Muscle of leg (tissue), 16 donors: ENCODE measurements at places on chromosomes 1 and 21. TPM values are rescaled to one million over a fixed set of nuclear protein-coding genes. Genes with fewer than 3 reads are reported as not detected.

Gene PPIE
- total RNA-seq: 35.3 TPM

Gene GJA9
- not detected for total RNA-seq

Gene PTTG1IP
- 127 TPM for total RNA-seq

Gene ATG4C
- 8.3 TPM for total RNA-seq

Gene TTLL7
- total RNA-seq: 35.0 TPM

Gene TRIM63
- total RNA-seq: 44.8 TPM

Gene NTMT2
- total RNA-seq: 1.8 TPM

Gene IL20
- total RNA-seq: not detected

Gene ILDR2
- total RNA-seq: 2.5 TPM

Gene BSND
- not detected for total RNA-seq

Gene TFF1
- total RNA-seq: not detected

Gene PCSK9
- total RNA-seq: 3.1 TPM

DNA sequence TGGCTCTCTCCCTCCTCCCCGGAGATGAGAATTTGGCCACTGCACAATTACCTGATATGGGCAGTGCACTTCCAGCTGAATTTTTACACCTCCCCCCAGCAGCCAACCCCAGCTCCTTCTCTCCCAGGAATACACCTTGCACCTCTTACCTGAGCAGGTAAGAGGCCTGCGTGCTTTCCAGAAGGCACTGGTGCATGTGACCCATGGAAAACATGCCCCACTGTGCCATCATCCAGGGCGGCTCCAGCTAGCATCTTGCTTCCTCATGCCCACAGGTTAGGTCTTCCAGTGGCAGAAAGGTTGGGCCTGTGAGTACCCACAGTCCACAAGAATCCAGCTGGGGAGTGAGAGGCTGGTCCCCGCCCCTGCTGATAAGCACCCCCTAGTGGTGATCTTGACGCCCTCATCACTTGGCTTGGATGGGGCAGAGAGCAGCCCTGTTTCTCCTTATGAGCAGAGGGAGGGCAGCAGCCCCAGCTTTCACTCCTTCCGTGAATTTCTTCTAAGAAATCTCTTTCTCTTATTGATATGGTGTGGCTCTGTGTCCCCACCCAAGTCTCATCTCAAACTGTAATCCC is 57.8 kb downstream of the EDARADD start:
- DNase-seq: no peak

DNA sequence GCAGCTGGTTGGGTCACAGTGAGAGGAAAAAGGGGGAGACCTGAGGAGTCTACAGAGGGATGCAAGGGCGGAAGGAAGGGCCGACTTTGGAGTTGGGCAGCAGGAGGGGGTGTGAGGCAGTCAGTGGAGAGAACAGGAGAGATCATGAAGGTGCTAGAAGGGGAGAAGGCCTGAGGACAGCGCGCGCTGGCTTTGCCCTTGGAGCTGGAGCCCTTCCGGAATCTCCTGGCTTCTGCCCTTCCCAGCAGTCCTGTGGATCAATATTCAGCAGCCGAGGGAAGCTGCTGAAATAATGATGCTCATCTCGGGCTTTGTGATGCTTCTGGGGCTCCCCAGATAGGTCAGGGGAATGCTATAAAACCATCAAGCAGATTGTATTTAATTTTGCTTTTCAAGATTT is 26.7 kb downstream of the SLC37A1 start:
- DNase-seq: no peak

GRCh38 chr1:234143681-234144080 is 229.6 kb upstream of the COA6 start:
- DNase-seq: no peak

GRCh38 chr1:2340086-2340917 is 51.1 kb downstream of the MORN1 start:
- no peak for DNase-seq

DNA sequence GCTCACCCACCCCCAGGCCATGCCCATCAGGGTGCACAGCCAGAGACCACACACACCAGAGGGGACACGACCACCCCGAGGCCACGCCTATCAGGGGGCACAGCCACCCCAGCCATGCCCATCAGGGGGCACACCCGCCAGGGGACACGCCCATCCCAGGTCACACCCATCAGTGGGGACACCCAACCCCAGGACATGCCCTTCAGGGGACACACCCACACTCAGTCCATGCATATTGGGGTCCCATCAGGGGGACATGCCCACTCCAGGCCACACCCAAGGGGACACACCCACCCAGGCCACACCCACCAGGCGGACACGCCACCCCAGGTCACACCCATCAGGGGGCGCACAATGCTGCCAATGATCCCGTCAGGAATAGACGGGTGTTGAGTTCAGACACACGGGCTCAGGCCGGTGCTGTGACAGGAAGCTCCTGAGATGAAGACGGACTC is 20.7 kb downstream of the MCM3AP start:
- no peak for DNase-seq

DNA sequence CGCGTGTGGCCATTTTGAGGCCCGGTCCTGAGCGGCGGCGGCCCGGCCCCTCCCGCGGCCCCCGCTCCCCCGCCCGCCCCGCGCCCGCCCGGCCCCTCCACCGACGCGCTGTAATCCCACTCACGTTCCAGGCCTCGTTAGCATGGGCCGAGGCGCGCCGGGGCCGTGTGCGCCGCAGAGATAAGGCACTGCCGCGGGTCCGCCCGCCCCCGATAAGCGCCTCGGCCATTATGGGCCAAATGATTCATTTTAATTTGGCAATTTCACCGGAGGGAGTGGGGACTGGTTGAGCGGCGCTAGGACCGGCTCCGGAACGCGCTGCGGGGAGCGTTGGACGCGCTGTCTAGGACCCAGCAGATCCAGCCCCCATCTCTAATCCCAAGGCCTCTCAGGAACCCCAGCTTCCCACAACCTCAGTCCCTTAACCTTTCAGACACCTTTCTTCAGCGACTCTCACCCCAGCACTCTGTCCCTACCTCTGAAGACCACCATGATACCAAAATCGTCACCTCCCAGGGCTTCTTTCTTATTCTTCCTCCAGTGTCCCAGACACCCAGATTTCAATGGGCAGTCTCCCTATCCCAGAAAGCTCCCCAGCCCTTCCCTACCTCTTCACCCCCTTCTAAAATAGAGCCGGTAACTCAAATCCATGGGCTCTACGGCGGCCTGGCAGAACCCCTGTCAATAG is at the start of gene TAL1:
Gene TAL1, minus strand, starts transcription at position 39 of the 688 bp plus-strand sequence. CDS start 6,337 bp downstream, outside the sequence.
- peak; percentile 33 for DNase-seq

GRCh38 chr1:214464445-214465287 is 86.7 kb downstream of the PTPN14 start:
- peak; percentile 22 for DNase-seq

DNA sequence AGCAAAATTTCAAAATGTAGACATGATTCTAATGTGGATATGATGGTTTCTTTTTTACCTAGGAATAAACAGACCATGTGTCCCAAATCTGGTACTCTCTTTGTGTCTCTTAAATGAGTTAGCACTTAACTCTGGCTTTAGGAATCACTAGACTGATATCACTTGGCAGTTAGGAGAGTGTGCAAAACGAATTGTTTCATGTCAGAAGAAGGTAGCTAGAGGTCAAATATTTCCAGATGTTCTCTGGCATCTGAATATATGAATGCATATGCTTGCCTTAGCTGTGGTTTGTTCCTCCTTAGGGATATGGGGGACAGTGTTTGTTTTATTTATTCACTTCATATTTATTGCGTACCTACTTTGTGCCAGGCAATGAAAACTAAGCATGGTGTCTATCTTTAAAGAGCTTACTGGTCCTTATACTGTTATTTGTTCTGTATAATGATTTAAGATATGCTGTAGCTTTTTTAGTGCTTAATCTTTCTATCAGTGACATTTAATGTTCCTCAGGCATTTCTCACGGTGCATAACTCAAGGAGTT is 65.2 kb downstream of the LRRC8C start:
- peak; percentile 38 for DNase-seq

DNA sequence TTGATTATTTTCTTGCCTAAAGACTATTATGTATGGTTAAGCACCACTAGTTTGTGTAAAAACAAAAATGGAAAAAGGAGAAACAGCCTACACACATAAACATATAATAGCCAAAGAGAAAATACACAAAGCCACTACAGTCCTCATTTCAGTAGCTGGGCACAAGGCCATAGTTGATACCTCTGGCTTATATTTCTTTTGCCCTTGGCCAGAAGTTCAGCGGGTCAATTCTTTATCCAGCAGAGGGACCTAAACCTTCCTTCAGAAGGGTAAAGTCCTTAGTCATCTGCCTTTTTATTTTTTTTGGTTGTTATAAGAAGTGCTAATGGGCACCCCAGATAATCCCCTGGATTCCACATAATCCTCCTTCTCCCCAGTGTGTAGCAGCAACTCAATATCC is 134.1 kb downstream of the PIGK start:
- DNase-seq: no peak

DNA sequence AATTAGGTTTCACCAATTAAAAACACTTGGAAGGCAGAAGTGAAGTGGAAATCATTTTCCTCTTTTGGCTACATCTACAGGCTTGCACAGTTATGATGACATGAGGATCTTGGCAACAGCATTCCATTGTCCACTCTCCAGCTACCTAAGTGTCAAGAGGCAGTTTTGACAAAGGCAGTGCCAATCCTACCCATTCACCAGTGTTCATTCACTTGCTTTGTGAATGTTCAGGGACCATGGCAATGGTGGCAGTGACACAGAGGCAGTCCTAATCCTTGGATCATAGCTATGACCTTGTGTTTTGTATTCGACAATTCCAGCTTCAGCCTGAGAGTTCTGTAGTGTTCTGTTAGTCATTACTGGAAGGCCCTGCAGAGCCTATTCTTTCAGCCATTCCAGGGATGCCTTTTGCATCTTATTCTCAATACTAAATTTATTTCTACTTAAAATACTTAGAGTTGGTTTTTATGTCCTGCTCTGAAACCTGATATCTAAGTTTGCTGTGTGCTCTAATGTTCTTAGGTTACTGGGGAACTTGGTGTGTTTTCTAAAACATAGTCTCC is 36.7 kb downstream of the CRB1 start:
- peak; percentile 11 for DNase-seq

DNA sequence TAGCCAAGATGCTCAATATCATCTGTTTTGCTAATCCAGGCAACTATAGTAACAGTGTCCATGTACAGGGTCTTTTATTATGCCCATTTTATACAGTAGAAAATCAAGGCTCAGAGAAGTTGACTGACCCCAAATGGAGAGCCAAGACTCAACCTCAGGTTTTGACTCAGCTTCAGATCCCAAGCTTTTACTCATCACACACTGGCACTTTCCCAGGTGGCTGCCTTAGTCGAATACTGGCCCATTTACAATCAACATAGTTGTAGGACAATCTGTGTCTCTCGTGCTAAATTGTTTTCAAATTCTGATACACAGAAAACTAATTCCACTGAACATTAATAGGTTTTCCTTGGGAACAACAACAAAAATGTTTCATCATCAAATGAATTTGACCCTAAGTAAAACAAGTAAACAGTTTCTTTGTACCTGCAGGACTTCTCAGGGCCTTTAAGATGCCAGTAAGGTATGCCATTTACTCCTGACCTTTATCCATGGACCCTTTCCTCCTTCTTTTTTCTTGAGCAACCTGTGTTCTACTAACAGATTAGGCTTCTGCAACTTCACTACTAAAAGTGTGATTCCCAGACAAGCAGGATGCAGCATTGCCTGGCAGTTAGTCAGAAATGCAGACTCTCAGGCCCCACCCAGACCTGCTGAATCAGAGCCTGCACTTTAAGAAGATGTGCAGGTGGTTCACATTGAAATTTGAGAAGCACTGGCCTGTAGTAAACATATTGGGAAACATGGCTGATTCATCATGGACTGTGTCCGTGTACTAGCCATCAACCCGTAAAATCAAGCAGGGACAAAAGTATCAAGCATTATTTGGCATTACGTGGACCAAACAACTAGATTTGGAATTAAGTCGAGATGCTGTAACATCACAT is 128.8 kb downstream of the RRAGC start:
- no peak for DNase-seq

GRCh38 chr1:243396876-243397275 is 141.0 kb downstream of the SDCCAG8 start:
- peak; percentile 55 for DNase-seq

DNA sequence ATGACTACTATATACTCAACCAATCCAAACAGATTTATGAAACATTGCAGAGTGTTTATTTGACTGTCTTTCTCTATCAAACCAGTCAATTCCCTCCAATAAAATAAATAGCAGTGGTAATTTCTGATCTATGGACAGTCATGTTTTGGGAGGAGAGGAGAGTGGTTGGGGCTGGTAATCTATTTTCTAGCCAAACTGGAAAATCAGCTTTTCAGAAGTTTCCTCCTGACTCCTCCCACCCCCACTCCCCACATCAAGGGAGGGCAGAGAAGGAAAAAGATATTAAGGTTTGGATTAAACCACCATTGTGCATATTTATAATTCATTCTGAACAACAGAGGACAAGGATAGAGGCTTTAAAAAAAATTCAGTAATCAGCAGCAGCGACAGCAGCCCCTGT is 69.4 kb upstream of the SOX13 start:
- no peak for DNase-seq

- peak; percentile 80 for DNase-seq
Measured at GRCh38 chr1:9542430-9542829, 3.2 kb downstream of the SLC25A33 start.

DNA sequence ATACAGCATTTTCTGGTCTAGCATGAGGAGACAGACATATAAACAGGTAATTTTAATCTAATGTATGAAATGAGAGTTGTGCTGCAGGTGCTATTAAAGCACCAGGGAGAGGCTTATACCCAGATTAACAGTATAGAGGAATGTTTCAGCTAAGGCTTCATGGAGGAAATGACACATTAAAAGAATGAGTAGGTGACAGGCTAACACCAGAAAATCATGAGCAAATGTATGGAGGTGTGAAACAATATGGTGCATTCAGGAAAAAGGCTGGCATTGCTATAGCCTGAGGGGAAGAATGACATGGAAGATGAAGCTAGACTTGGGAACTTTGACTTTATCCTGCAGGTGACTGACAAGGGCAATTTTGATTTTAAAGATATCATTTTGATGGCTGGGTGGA is 7.0 kb downstream of the ARPC5 start:
- no peak for DNase-seq

DNA sequence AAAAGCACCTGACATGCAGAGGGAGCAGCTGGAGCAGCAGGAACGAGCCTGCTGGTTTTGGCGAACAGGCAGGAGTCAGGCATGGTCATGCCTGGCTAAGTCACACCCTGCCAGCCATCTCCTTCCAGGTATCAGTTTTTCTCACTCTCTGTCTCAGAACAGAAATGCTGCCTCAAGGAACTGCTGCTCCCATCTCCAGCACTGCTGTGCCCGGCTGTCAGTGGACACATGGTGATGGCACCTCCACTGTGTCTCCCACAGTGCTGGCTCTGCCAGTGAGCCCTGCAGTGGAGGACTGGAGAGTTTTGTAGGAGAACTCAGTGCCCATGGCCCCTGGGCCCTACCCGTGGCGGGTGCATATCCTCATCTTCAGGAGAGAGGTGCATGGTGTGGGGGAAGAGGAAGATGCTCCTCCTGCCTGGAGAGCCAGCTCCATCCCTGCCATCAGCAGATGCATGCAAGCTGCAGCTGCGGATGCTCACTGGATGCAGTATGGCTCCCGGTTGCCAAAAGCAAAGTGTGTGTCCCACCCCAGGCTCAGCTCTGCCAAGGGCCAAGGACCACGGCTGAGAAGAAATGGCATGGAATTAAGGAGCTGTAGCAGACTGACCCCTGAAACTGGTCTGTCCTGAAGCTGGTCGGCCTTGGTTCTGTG is 114.7 kb downstream of the GRIK3 start:
- DNase-seq: no peak

GRCh38 chr1:183604038-183604808 is 14.0 kb upstream of the NCF2 start:
- DNase-seq: peak; percentile 34

GRCh38 chr1:101953623-101954022 is 43.1 kb downstream of the OLFM3 start:
- DNase-seq: no peak
